ENCODE measurements at places on chromosomes 16 and 17. TPM values are rescaled to one million over a fixed set of nuclear protein-coding genes. Genes with fewer than 3 reads are reported as not detected.

The OR2C1 gene
- total RNA-seq, result 0.09 TPM

The MYH8 gene
- total RNA-seq, result under 0.01 TPM

The ADORA2B gene
- total RNA-seq, result 39.1 TPM

The RPL26 gene
- total RNA-seq, result 4,604 TPM

The NLE1 gene
- 14.6 TPM for total RNA-seq
